EH (cell line): ENCODE measurements at places on chromosomes 7 and 10.

GRCh38 chr10:59190332-59190731, 13.9 kb downstream of the PHYHIPL start:
- DNase-seq, result no peak

GRCh38 chr7:35424869-35425495, 171.1 kb upstream of the TBX20 start:
- peak; percentile 59 for DNase-seq

DNA sequence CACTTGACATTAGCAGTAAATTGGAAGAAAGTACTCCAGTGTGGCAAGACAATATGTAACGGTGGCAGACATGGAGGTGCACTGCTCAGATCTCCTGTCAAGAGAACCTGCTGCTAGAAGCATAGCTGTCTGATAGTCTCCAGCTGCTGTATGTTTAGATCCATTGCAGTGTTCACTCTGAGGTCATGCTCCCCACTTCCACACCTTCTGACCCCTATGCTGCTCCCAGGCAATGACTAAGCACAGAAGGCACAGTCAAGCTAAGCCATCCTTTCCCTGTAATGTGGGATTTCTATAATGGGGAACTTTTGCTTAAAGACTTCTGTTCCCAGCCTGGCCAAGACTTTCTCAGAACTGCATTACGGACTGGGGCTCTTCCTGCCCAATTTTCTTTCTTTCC, 315.8 kb downstream of the HPSE2 start:
- DNase-seq, result no peak

DNA sequence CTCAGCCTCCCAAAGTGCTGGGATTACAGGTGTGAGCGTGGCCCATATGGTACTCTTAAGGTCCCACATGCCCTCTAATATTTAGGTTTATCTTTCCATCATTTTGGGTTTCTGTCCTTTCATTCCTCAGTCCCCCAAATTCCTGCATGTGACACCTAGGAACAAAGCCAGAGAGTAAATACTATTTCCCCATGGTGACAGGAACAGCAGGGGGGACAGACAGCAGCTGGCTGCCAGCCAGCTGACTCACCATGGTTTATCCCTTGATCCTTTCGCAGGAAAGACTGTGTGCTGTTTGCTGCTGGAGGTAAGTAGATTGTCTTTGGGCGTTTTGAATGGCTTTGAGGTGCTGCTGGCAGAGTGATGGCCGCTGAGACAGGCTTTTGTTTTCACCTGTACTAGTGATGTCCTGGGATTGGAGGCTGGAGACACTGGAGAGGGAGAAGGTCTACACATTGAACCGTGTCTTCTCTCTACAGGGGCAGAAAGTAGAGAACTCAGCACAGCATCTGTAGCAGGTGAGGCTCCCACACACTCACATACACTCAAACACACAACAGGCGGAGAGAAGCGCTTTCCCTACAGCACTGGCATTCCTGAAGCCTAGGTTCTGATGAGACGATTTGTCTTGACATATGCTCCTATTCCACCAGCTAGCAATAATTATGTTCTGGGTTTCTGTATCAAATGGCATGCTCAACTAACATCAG, 83.7 kb upstream of the EFCAB10 start:
- DNase-seq, result peak; percentile 60

DNA sequence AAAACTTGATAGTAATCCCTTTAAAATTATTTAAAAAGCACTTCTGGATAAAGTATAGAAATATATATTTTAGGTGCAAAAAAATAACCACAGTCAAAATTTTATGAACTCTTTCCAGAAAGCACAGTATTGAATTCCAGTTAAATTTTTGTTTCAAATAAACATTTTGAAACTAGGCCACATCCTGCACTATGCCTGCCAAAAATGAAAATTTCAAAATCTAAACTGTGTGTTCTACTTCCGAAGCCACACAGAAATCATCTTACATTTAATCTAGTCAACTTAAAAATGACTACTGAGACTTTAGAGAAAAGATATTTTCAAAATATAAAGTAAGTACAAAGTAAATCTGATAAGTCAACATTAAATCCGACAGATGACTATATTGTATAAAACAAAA, 50.0 kb downstream of the MAGI2 start:
- DNase-seq, result peak; percentile 37

- peak; percentile 61 for DNase-seq
These were observed 17.1 kb upstream of the AMZ1 start for GRCh38 chr7:2670720-2671391.

- DNase-seq, result no peak
These were observed 78.3 kb upstream of the LRRC17 start for GRCh38 chr7:102834466-102834865.
